Left kidney (tissue), 8 donors: ENCODE measurements at places on chromosomes 5 and 9.

DNA sequence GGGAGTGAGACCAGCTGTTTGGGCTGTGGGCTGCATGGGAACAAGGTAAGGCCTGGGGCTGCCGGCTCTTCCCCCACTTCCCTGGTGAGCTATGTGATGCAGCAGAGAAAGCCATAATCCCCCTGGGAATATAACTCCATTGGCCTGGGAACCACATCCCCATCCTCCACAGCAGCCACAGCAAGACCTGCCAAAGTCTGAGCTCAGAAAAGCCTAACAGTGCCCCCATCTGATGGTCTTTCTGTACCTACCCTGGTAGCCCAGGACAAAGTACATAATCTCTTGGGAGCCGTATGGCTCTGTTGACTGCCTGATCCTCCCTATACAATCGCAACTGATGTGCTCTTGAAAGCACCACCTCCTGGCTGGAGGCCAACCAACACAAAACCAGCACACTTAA is 432.6 kb downstream of the CDH18 start:
- DNase-seq, result no peak

GRCh38 chr5:171914726-171915338 is 91.6 kb downstream of the FBXW11 start:
- no peak for DNase-seq

GRCh38 chr5:136891175-136891972 is 526.0 kb upstream of the TRPC7 start:
- no peak for DNase-seq

DNA sequence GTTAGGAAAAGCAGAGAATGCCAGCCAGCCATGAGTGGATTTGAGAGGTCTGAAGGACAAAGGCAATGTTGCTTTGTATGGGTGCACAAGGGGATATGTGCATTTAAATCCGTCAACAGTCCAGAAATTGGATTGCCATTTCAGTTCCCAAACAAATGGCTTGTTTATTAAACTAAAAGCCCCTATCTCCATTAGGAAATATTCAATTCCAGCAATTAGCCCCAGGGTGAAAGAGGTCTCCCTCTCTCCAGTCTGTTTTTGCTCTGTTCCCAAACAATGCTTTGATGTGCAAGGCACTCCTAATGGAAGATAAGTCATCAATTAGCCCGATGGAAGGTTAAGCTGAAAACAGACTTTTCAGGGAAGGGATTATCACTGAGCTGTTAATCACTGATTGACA is 101.3 kb downstream of the C9orf152 start:
- DNase-seq, result no peak

DNA sequence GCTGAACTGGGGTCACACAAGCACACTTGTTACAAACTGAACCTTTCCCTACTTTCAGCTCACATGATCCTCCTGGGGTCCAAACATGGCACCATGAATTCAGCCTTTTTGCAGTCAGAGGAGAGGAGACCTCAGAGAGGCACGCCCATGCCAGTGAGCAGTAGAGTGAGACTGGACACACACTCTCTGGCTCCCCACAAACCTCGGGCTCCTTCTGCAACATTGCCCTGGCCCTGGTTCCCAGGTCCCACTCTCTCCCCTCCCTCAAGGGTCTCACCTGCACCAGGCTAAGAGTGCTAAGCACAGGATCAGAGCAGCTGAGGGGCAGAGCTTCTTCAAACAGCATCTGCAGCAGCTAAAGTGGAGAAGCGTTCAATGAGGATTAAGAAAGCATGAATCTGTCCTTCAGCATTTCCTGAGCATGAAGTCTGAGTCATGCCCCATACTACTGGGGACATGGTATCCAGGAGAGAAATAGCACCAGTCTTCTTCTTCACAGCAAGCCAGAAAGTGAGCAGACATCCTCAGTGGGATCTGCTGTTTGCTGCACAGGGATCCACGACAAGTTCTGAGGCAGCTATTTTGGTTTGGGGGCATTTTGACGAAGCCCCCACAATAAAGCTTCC is 27.2 kb downstream of the SLC35A4 start:
- no peak for DNase-seq

GRCh38 chr5:121285801-121286521 is 565.7 kb upstream of the FTMT start:
- no peak for DNase-seq

- DNase-seq, result no peak
Observed at GRCh38 chr5:146390469-146390868, 51.8 kb downstream of the POU4F3 start.

- no peak for DNase-seq
Observed at GRCh38 chr5:166834246-166834645, 1457.2 kb upstream of the WWC1 start.

GRCh38 chr5:5544094-5544663 is 121.7 kb downstream of the ICE1 start:
- DNase-seq, result no peak

DNA sequence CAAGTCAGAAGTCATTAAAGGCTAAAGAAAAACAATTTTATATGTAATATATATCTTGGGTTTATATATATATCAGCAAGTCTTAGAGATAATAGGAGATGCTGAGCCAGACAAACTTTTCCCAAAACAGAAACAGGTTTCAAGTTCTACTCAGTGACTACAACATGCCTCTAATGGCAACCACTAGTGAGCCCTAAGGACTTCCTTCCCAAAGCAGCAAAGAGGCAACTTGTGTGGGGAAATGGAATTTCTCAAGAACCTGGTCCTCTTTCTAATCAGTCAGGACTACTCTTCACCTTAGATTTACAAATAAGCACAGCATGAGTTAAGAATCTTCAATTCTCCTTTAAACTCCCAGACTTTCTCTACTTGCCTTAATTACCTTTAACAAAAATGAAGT is 17.6 kb downstream of the RNF38 start:
- no peak for DNase-seq

- DNase-seq, result peak; percentile 81
Observed at GRCh38 chr5:159094745-159095144, 5.0 kb downstream of the EBF1 start.

DNA sequence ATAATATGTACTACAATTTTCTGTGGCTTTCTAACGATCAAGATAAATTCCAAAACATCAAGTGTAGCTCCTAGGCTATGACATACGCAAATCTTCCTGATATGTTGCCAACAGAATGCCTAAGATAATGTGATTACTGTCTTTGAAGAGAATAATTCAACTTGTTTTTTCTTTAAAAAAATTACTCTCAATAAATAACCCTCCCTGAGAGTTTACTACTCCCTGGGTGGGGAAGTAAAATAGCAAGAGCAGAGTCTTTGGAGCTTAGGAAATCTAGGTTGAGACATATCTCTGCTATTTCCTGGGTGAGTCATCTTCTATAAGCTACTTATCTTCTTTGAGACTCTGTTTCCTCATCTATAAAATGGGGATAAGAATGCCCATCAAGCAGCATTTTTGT is 201.2 kb downstream of the ACTL7B start:
- DNase-seq, result no peak

GRCh38 chr9:134408939-134409737 is 82.9 kb downstream of the RXRA start:
- DNase-seq, result no peak

DNA sequence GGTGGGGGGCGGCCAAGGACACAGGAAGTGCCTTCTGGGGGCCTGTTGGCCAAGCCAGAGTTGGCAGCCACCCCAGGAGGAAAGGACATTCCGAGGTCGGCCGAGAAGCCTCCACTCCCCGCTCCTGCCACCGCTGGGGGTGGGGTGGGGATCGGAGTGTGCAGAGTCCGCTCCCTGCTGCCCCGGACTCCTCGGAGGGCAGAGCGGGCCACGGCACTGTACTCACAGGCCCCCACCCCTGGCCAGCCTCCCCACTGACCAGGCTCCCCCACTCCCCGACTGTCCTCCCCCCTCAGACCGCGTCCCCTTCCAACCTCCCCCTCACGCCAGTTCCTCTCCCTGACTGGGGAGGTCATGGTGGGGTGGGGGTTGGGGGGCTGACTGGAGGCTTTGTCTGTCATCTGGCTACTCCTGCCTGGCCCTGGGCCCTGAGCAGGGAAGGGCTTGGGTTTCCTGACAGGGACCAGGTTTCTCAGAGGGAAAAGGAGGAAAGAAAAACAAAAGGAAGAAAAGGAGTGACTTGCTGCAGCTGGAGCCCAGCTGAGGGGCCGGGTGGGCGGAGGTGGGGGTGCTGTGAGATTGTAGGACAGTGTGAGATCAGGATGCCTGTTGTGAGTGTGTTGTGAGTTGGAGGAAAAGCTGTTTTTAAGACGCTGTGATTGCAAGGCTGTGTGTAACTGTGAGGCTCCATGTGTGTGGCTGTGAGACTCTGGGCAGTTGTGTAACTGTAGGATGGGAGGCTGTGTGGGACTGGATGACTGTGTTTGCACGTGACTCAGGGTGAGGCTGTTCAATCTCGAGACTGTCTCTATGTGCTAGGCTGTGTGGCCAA is 29.7 kb downstream of the CNTFR start:
- peak; percentile 80 for DNase-seq

GRCh38 chr9:107110153-107110552 is 172.9 kb upstream of the RAD23B start:
- no peak for DNase-seq

- no peak for DNase-seq
Observed at GRCh38 chr5:153365547-153365946, 124.9 kb upstream of the GRIA1 start.

DNA sequence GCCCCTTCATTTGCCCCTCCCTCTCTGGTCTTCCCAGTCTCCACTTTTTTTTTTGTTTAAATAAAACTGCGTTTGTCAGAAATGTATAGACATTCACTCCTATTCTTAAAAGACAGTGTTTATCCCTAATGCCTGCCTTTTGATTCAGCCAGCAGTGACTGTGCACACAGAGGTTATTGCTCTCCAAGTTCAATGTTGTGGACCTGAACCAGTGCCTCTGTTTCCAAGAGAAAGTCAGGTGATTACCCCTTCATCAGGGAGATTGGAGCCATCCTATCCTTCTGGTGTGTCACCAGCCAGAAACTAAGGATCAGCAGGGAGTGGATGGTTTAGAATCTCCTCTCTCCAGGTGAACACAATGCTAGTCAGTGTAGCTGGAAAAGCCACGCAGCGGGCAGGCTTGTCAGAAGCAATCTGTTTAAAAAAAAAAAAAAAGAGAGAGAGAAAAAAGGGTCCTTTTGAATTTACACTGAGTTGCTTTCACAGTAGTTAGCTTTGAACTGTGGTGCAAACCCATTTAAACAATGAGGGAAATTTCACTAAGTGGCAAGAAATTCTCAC is 167.5 kb upstream of the DMRT1 start:
- no peak for DNase-seq

DNA sequence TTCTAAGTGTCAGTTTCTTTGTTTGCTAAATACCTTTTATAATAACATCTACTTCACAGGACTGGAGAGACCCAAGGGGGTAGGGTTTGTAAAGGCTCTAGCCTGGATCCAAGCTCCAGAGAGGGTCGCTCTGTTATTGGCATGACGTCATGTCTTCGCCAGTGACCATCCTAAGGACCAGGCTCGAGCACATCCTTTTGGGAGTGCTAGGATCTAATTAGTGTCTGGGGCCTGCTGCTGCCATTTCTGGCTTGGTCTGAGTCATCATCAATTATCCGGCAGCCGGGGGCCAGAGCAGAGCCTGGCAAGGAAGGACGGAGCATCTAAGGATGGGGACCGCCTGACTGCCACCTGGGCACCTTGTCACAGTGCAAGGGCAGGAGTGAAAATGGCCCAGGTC is 153.0 kb downstream of the NSG2 start:
- DNase-seq, result no peak

- DNase-seq, result no peak
Observed at GRCh38 chr5:108801776-108802175, 54.1 kb downstream of the FER start.

GRCh38 chr5:93010616-93011015 is 570.4 kb downstream of the NR2F1-AS1 start:
- DNase-seq, result no peak

DNA sequence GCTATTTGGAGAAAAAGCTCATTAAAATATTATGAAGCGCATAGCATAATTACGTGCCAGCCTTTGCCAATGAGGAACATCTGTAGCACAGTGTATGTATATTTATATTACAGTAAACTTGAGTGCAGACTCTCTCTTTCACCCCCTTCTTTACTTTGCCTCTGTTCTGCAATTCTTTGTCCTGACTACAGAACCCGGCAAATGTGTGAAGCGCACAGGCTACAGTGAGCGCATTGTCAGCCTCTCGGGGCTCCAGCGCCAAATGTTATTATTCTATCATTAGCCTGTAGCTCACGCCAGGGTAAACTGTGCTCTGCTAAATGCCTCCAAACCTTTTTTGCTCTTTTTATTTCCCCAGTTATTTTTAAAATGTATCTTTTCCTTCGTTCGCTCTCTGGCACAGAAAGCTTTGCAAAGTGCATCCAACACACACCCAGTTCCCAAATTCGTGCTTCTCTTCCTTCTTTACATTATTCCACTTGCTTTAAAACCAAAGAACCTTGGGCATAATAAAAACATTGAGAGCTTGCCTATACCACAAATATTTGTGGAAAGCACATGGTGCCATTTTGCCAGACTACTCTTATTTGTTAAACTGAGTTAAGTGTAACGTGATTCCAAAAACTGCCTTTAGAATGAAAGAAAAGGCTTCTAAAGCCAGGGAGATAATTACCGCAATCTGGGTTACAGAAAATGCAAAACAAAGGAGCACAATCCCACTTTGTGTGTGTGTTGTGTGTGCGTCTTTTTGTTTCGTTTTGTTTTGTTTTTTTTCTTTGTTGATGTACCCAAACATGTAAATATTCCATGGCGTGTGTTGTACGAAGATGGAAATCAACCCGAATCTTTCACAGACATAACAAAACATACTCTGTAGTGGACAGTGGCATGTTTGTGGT is 164.1 kb upstream of the MPDZ start:
- DNase-seq, result no peak

- DNase-seq, result no peak
Observed at GRCh38 chr5:101976933-101977332, 319.2 kb downstream of the SLCO4C1 start.

GRCh38 chr9:71490810-71491209 is 277.5 kb downstream of the CEMIP2 start:
- DNase-seq, result no peak

DNA sequence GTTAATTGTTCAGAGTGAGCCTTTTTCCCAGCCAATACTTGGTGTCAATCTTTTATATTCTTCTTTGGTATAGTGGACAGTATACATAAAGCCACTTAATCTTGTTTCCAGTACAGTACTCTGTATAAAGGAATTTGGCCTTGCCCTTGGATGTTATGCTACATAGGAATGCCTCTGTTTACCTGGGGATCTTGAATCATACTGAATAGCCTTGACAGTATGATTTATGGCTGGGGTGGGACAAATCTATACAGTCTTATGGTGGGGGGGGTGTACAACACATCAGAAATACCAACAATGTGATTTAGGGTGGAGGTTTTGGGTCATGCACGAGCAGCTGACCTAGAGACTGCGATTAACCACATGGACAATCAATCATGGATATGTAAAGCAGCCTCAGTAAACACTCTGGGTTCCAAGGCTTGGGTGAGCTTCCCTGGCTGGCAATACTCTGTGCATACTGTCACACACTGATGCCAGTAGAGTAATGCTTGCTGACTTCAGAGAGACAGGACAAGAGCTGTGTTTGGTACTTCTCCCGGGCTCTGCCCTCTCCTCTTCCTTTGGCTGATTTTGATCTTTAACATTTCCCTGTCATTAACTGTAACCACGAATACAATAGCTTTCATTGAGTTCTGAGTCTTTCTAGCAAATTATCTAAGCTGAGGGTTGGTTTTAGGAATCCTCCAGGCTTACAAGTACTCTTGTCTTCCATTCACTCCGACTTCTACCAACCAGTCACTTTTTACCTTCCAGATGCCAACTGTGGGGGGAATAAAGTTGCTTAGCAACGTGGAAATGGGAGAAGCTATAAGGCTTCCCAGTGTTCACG is 84.6 kb downstream of the IARS1 start:
- no peak for DNase-seq

- no peak for DNase-seq
Observed at GRCh38 chr5:117262572-117263131, 688.0 kb upstream of the SEMA6A start.
